ENCODE measurements at places on chromosomes 12 and 14. TPM values are rescaled to one million over a fixed set of nuclear protein-coding genes. Genes with fewer than 3 reads are reported as not detected.

Gene DAD1
- polyA plus RNA-seq: 277 TPM

Gene PKP2
- 3.8 TPM for polyA plus RNA-seq

Gene TAS2R13
- 0.08 TPM for polyA plus RNA-seq

DNA sequence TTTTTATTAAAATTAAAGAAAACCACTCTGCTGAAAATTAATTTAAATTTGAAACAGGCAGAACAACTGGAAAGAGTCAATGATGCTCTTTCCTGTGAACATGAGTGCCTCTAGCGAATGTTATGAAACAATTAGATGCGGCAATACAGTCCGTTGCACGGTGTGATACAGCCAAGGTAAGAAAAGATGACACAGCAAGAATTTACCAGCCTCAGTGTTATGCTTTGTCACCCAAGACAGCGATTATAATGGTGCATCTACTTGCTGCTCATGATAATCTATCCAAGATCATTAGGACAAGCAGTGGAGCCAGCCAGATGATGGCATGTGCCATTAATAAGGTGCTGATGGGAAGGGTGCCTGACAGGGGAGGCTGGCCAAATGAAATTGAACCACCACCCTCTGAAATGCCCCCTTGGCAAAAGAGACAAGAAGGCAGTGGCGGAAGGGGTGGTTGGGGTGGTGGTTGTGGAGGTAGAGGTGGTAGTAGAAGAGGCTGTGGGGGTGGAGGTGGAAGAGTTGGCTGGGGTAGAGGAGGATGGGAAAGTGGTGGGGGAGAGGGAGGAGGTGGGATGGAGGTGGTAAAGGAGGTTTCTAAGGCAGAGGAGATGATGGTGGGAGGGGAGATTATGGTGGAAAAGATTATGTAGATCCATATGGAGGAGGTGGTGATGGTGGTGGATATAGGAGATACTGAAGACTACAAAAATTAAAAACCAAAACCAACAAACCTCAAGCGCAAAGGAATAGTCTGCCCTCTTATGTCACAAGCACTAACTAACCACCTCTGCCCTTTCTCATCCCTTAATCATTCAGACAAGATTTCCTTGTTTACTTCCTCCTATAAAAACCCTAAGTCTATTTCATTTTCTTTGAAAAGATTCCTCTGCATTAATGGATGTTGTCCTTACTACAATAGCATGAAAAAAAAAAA lies 4.0 kb upstream of the RESF1 start:
- H3K36me3 ChIP-seq: no peaks in the 10 kb centered on the region
- H3K4me1 ChIP-seq: no peaks in the 10 kb centered on the region
- H3K4me3 ChIP-seq: no peak overlapping the region
- no peak overlapping the region for H3K27ac ChIP-seq
- DNase-seq: no peak

DNA sequence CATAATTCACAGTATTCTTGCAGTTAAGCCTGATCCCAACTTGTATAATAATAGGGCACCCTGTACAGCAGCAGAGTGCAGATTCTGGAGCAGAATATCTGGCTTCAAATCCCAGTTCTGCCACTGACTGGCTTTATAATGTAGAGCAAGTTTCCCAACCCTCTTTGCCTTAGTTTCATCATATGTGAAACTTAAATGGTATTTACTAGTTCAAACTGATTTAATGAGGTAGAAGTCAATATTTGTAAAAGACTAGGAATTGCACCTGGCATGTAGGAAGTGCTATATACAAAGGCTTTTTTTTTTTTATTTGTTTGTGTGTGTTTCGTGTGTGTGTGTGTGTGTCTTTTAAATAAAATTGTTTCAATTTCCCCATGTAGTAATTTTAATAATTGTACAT lies 125.9 kb downstream of the CCER1 start:
- no peak overlapping the region for H3K27ac ChIP-seq
- H3K4me1 ChIP-seq: no peaks in the 10 kb centered on the region
- no peak overlapping the region for H3K4me3 ChIP-seq
- DNase-seq: no peak
- H3K36me3 ChIP-seq: no peaks in the 10 kb centered on the region

Gene STXBP6
- 1.9 TPM for polyA plus RNA-seq

Gene ADAMTS20
- polyA plus RNA-seq: not detected

DNA sequence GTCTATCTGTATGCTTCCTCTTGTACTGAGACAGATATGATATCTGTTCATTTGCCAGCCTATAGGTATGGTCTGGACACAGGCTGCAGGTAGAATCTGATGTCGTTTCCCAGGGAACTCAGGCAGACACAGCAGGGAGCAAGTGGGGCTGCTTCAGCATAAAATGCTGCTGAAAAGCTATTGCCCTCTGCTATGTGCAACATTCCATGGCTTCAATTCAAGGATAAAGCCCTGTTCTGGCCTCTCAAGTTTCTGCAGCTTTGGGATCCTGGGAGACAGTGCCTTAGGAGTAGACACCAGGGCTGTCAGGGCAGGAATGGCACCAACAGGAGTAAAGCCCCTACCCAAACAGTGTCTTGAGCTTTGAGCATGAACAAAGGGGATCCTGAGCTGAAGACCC lies 173.5 kb downstream of the SLC41A2 start:
- no peak for DNase-seq
- H3K4me3 ChIP-seq: no peak overlapping the region
- H3K36me3 ChIP-seq: no peaks in the 10 kb centered on the region
- no peak overlapping the region for H3K27ac ChIP-seq
- no peaks in the 10 kb centered on the region for H3K27me3 ChIP-seq

Gene RIPK3
- 0.97 TPM for polyA plus RNA-seq

GRCh38 chr12:104010606-104011169 lies 39.3 kb downstream of the GLT8D2 start:
- peak overlapping the region; percentile 71 for H3K27ac ChIP-seq
- no peaks in the 10 kb centered on the region for H3K27me3 ChIP-seq
- no peaks in the 10 kb centered on the region for H3K36me3 ChIP-seq
- H3K4me1 ChIP-seq: peaks cover 11% of the 10 kb centered on the region
- no peak for DNase-seq

Gene PRH2
- polyA plus RNA-seq: not detected

GRCh38 chr12:26231921-26232320 lies 36.5 kb downstream of the SSPN start:
- H3K36me3 ChIP-seq: no peaks in the 10 kb centered on the region
- H3K4me3 ChIP-seq: no peak overlapping the region

GRCh38 chr14:24908592-24909236 lies 141.2 kb downstream of the STXBP6 start:
- no peak overlapping the region for H3K27ac ChIP-seq
- no peak overlapping the region for H3K4me3 ChIP-seq
- H3K27me3 ChIP-seq: no peaks in the 10 kb centered on the region
- no peaks in the 10 kb centered on the region for H3K4me1 ChIP-seq
- DNase-seq: no peak
- H3K36me3 ChIP-seq: no peaks in the 10 kb centered on the region
